Activated CD4-positive, CD25-positive, alpha-beta regulatory T cell treated with anti-CD3 and anti-CD28 coated beads, Interleukin-2, amount 50 U/mL, for 72 hours (primary cell): ENCODE measurements at places on chromosomes 16 and 17.

- no peak for DNase-seq
Observed at GRCh38 chr16:26680671-26681070, 386.1 kb upstream of the C16orf82 start.

DNA sequence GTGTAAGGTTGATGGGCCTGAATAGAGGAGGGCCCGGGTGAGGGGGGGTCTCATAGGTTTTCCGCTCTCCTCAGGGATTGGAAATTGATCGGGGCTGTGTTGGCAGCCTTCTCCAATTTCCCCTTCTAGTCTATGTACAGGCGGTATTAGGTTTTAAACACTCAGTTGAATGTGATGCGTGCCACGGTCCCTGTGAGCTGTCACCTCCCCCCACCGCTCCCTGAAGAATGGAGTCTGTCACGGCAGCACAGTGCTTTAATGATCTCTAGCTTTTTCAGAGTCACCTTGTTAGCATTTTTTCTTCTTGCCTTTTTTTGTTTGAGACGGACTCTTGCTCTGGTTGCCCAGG lies 800 bp downstream of the COX4I1 start:
- no peak for DNase-seq

DNA sequence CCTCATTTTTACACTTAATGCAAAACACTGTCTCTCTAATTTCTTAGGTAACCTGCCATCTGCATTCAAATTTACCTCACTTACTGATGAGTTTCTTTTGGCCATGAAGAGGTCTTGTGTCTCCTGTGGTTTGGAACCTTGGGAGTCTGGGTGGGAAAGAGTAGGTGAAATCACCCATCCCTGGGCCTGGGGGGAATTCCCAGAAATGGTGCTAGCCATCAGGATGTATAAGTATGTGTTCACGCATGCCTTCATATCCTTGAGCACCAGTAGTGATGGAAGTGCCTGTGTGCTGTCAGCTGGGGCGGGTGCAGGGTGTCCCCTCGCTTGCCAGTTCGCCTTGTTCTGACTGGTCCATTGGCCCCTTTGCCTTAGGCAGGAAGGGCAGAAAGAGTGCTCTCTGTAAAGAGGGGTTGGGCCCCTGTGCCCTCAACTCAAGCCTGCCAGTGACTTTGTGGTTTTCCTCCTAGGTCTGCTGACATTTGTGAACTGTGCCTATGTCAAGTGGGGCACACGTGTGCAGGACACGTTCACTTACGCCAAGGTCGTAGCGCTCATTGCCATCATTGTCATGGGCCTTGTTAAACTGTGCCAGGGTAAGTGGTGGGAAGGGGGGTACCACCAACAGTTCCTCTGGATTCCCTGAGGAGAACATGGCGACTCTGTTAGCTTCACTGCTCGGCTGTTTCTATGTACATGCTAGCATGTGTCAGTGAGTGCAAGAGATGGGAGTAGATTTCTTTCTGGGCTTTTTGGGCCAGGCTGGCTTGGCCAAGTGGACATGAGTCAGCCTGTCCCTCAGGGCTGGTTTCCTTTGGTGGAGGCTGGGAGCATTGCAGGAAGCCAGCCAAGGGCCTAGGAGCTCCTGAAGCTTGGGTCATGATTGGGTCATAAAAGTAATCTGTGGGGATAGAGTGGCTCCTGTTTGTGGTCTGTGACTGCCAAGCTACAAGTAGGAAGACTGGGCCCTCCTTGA lies 23.2 kb downstream of the SLC7A6OS start:
- no peak for DNase-seq

DNA sequence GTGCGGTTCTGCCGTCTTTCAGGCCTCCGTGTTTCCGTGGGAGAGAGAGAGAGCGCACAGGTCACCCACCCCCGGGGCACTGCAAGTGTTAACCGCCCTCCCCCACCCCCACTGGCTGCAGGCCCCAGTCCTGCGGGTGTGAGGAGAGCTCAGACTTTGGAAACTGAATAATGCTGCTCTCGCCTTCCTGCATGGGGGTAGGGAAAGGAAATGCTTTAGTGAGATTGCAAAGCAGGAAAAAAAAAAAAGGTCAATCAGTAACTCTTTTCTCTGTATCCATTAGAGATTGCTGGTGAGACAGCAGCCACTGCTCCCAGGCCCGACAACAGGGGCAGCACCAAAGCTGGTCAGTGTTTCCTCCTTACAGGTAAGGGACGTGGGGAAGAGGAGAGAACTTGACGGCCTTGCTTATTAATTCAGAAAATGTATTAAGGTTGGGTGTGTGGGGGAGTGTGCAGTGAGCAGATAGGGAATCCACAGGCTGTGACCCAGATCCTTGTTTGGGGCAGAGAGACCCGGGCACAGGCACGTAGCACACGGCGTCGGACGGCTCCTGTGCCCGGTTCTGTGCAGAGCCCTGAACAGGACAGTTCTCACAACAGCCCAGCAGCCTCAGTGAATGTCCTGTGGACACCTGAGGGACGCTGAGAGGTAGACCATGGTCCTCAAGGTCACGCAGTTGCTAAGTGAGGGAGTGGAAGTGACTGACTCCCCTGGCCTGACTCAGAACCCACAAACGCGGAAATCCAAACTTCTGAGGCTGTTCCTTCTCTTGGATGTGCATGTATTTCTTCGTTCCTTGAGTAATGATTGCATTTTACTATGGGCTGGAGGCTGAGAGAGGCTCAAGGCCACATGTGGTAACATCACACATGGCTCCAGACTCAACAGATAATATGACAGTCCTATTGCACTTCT lies 156.5 kb downstream of the FOXL1 start:
- DNase-seq: no peak

DNA sequence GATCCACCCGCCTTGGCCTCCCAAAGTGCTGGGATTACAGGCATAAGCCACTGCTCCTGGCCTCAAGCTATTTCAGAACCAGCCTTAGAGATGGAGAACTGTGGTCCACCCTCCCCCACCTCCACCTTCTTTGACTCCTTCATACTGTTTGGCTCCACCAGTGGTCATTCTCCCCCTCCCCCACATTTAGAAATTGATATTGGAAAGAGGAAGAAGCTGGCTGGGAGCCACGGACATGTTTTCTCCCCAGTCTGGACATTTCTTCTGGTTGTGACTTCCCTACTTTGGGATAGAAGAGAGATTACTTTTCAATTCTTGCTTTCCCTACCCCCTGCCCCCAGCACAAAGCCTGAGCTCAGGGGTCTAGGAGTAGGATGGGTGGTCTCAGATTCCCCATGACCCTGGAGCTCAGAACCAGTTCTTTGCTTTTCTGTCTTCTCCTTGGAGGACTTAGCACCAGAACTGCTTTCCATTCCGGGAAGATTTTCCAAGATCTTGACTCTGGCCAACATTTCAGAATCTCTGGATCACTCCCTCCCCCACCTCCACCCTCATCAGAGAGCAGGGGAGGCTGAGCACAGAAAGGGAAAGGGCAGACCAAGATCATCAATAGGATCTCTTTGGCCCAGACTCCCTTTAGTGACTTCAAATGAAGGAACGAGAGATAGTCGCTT lies 16.3 kb downstream of the CAVIN1 start:
- DNase-seq: no peak

DNA sequence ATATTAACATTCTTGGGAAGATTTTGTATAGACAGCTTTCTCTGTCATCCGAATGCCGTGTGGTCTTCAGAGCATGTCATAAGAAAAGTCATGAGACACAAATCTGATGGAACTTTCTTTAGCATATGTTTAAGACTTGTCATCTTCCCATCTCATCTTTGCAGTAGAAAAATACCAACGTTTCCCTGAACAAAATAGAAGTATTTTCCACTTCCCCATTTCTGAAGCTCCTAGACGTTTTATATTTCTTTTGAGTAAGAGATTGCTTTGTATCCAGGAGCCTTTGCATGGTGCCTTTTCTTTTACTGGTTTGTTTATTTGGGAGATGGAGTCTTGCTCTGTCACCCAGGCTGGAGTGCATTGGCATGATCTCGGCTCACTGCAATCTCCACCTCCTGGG lies 235.1 kb downstream of the PRKCA start:
- DNase-seq: no peak
